Left renal cortex interstitium (tissue), 4 donors: ENCODE measurements at places on chromosomes 4 and X. TPM values are rescaled to one million over a fixed set of nuclear protein-coding genes. Genes with fewer than 3 reads are reported as not detected.

EFHC2 gene
- polyA plus RNA-seq, result 7.8 TPM

ABCG2 gene
- 5.4 TPM for polyA plus RNA-seq

COL4A5 gene
- polyA plus RNA-seq, result 127 TPM

HTN3 gene
- polyA plus RNA-seq, result not detected

- DNase-seq, result no peak
Measured at GRCh38 chrX:111005166-111005565, 90.8 kb upstream of the PAK3 start.

HPSE gene
- 1.7 TPM for polyA plus RNA-seq

RTL9 gene
- 0.30 TPM for polyA plus RNA-seq

DNA sequence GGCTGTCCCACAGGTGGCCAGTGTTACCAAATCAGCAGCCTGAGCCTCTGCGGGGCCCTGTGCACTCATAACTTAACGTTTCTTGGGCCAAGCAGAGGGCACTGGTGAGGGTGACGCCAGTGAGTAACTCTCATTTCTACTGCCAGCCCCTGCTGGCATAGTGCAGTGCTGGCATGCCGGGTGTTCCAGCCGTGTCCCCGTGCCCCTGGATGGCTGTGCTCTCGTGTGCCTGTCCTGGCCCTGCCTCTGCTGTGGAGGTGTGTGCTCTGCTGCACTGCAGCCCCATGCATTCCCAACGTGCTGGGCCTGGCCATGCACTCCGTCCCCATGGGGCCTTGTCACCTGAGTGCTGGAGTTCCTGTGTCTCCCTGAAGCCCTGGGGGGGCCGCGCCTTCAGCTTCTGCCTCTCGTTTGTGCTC, 14.7 kb downstream of the TBC1D14 start:
- DNase-seq, result no peak

- no peak for DNase-seq
Measured at GRCh38 chrX:119900976-119901375, 5.3 kb downstream of the AKAP14 start.

DNA sequence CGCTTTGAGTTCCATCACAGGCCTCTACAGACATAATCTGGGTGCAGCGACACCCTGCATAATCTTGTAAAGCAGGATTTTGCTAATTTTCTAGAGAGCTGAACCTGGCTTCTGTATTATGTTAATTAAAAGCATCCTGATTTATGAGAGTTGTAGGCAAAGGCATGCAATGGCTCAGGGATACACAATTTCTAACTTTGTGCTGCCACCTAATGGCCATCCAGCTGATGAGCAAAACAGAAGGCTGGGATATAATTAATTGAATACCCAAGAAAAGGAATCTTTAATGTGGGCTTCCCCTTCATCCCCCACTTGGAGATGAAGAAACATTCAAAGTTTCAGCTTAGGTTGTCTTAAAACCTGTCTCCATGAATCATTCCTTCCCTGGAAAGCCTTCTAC, 78.1 kb downstream of the BMP15 start:
- no peak for DNase-seq

BMX gene
- 0.29 TPM for polyA plus RNA-seq

TFDP3 gene
- not detected for polyA plus RNA-seq

P2RY8 gene
- polyA plus RNA-seq, result 1.6 TPM

DNA sequence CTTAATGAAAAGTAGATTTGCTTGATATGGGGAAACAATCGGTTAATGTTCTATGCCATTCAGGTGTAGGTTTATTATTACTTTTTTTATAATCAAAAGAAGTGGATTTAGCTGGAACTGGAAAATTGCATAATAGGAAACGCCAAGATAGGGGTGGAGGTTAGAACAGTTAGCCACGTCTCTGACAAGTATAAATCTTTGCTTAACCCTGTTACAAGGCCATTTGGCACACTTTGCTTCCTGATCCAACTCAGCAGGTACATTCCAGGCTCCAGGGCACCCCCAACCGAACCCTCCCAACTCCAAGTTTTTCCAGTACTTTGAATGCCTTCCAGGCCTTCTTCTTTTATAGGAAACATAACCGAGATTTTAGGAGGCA, 50.6 kb upstream of the ACSL4 start:
- no peak for DNase-seq

DNA sequence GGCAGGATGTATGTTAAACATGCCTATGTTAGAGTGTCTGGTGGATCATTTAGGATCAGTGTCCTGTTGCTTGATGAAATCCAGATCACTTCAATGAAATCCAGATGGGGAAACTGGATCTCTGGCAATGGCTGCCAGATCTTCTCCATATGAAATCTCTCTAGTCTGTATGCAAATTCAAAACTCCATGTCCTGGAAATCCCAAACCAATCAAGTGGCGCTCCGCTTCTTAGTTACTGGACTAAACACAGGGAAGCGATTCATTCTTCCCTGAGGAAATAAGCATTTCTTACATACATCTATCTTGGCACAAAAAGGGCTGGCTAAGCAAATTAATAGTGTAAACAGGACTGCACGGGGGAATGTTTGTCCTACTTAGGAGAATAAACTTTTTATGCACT, 94.9 kb downstream of the HDAC8 start:
- DNase-seq, result no peak

ADGRG4 gene
- polyA plus RNA-seq, result not detected

DNA sequence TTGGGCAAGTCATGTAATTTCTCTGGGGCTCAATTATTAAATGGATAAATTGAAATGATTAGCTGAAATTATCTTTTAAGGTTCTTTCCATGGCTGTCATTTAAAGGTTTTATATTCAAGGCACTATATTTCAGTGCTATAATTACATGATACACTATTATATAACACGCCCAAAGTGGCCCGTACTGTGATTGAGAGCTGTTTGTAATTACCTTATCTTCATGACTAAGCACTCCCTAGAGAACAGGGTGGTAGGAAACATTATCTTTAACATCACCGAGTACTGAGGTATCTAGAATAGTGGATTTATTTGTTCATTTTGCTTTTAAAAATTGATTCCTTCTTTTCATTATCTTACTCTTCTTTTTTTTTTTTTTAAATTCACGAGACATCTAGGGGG, 79.0 kb downstream of the DIAPH2 start:
- DNase-seq, result no peak

GRCh38 chrX:17802756-17803155, 58.3 kb downstream of the RAI2 start:
- no peak for DNase-seq

DNA sequence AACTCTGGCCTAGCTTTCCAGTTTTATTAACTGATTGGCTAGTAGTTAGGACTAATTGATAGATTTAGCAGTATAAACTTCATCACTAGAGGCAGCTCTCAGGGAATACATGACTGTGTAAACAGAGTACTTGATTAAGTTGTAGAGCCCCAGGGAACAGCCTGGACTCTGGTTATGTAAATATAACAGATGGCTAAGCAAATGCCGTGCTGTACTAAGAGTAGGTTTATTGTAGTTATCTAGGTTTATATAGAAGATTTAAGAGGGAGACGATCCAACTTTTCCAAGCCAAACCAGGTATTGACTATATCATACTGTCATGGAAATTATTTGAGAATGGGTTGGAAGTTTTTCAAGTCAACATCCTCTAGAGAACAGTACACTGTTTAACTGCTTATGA, 463.4 kb upstream of the GRID2 start:
- DNase-seq, result no peak

DCAF8L2 gene
- not detected for polyA plus RNA-seq

DNA sequence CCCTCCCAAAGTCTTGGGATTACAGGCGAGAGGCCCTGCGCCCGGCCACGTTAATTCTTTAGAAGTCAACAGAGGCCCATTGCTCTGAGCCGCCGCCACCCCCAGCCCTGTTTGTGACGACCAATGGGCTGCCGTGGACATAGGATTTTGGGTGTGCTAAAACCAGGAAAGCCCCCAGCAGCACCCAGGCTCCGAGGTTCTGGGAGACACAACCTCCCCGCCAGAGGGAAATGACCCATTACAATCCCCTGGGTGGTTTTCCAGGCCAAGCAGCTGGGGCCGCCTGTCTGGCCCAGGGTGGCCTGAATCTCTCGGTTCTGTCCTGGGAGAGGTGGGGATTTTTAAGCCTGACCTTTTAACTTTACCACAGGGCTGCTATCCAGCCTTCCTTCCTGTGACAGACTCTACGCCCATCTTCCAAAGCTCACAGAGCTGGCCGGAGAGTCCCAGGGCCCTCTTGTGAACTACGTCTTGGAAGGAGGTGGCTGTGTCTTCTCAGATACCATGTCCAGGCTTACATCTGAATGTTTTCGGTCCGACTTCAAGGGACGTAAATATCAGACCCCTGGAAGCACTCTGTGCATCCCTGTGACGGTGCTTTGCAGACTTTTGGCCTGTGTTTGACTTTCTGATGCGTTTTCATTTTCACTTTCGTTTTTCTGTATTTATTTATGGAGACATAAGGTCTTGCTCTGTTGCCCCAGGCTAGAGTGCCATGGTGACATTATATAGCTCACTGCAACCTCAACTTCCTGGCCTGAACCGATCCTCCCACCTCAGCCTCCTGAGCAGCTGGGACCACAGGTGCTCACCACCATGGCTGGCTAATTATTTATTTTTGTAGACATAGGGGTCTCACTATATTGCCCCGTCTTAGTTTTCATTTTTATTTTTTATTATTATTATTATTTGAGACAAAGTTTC, 36.0 kb downstream of the P2RY8 start:
- no peak for DNase-seq

- DNase-seq, result no peak
Measured at GRCh38 chr4:55242506-55242905, 103.5 kb upstream of the SRD5A3 start.

DNA sequence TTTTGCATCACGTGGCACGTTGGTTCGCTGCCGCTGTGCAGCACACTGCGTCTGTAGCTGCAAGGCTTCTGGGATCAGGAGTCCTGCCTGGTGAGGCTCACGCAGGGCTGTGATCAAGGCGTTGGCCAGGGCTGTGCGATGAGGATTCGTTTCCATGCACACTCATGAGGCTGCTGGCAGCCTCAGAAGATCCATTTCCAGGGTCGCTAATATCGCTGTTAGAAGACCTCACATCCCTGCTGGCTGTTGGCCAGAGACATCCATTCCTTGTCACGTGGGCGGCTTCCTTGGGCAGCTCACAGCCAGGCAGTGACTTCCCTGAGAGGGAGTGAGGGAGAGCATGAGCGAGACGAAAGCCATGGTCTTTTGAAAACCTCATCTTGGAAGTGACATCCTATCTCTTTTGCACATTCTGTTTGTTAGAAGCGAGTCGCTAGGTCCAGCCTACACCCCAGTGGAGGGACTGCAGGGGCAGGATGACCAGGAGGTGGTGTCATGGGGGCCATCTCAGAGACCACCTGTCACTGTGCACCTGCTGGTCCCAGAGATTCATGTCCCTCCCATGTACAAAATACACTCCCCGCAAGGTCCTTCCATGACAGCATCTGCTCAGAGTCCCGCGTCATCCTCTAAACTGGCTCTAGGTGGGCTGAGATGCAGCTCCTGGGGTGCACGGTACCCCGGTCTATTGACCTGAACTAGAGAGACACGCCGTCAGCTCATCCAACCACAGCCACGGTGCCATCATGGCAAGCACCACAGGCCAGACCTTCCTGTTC, 12.2 kb downstream of the RGS12 start:
- DNase-seq, result no peak

TRIM60 gene
- not detected for polyA plus RNA-seq

CACNA1F gene
- polyA plus RNA-seq, result 0.11 TPM

- no peak for DNase-seq
Measured at GRCh38 chrX:97200454-97200853, 316.7 kb downstream of the RPA4 start.

ZFX gene
- polyA plus RNA-seq, result 31.5 TPM

MGARP gene
- not detected for polyA plus RNA-seq

GRCh38 chr4:150217192-150217591, 138.9 kb downstream of the DCLK2 start:
- no peak for DNase-seq

GRCh38 chrX:15820106-15821073, 30.1 kb downstream of the ZRSR2 start:
- DNase-seq, result no peak

- DNase-seq, result no peak
Measured at GRCh38 chr4:172881645-172882044, 287.0 kb upstream of the GALNT7 start.

- no peak for DNase-seq
Measured at GRCh38 chr4:110675426-110675825, 52.5 kb upstream of the PITX2 start.

DNA sequence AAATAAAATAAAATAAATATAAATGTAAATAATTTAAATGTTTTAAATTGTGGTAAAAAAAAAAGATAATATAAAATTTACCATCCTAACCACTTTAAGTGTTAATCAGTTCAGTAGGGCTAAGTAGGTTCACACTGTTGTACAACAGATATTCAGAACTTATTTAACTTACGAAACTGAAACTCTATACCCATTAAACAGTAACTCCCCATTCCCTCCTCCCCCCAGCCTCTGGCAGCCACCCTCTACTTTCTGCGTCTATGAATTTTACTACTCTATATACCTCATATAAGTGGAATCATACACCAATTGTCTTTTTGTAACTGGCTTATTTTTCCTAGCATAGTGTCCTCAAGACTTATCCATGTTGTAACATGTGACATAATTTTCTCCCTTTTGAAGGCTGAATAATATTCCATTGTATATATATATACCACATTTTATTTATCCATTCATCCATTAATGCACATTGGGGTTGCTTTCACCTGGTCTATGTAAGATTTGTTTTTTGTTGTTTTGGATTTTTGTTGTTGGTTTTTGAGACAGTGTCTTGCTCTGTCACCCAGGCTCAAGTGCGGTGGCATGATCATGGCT, 32.5 kb upstream of the ELF2 start:
- no peak for DNase-seq
